ENCODE measurements at places on chromosomes 13 and 19.

- no peak for DNase-seq
Measured at GRCh38 chr13:72390909-72391308, 336.5 kb downstream of the MZT1 start.

DNA sequence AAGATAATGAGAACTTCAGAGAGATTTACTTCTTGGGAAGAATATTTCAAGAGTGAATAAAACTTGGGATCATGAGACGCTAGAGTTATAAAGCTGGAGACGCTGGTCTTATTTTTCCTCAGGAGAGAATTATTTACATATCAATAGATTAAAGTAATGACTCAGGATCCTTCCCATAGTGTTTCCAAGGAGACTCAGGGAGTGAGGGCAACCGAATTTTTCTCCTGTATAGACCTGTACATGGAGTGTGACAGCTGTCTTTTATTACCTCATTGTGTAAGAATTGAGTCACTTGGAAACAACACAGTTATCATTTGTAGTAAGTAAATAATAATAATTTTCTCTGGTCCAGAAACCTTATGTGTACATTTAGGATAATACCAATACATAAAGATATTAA lies 1905.5 kb downstream of the OLFM4 start:
- DNase-seq, result no peak

- no peak for DNase-seq
Measured at GRCh38 chr19:18253716-18254115, 20.5 kb downstream of the IQCN start.

GRCh38 chr13:44763615-44764301 lies 187.6 kb upstream of the TSC22D1 start:
- peak; percentile 13 for DNase-seq

- DNase-seq, result no peak
Measured at GRCh38 chr19:34989298-34989697, 10.8 kb upstream of the GRAMD1A start.

GRCh38 chr19:19540064-19540714 lies 2.1 kb downstream of the CILP2 start:
- no peak for DNase-seq

GRCh38 chr13:103130681-103131210 lies 64.5 kb upstream of the SLC10A2 start:
- DNase-seq, result no peak

DNA sequence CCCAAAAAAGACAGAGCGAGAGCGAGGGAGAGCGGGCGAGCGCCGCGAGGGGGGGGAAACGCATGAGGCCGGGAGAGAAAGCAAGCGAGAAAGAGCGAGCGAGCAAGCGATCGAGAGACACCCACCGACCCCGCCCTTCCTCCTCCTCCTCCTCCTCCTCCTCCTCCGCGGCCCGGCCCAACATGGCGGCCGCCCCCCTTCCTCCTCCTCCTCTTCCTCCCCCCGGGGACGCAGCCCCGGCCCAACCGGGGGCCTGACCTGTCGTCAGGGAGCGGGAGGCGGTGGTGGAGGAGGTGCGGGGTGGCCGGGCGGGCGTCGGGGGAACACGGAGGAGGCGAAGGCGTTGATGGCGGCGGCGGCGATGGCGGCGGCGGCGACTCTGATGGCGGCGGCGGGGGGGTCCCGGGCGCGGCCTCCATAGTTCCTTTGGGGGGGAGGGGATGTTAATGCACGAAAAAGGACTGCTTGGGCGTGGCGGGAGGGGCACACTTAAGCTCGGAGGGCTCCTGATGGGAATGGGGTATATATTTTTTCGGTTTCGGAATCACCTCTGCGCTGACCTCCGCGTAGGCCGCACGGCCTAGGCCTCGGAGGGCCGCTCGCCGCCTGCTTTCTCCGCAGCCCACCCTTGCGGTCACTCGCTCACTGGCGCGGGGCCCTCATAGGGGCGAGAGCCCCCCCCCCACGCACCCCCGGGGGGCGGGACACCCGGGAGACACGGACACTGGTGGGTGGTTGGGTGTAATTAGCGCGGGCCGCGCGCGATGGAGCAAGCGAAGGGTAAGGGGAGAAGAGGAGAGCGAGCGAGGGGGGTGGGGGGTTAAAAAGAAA lies 1.2 kb downstream of the ZC3H4 start:
- DNase-seq, result peak; percentile 76

DNA sequence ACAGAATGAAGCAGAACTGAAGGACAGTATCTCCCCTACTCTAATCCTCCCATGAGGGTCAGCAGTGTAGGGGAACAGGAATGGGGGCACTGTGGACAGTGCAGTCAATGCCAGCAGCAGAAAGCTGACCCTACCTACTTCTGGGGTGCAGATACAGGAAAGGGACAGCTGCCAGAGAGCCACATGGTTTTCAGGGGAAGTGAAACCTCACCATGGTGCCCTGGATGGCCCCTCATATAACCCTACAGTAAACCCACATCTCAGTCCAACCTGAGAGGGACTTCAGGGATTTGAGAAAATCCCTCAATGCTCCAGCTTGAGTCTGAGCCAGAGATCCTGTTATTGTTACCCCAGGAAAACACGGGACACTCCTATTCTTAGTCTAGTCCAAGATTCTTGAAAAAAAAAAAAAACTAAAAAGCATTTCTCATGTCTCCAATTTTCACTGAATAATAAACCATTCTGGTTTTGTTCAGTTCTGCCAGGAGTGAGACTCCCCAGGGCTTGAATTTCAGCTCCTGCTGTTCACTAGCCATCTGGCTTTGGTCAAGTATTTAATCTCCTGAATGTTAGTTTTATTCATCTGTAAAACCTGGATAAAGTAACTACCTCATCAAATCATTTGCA lies 511.6 kb upstream of the ARGLU1 start:
- no peak for DNase-seq

DNA sequence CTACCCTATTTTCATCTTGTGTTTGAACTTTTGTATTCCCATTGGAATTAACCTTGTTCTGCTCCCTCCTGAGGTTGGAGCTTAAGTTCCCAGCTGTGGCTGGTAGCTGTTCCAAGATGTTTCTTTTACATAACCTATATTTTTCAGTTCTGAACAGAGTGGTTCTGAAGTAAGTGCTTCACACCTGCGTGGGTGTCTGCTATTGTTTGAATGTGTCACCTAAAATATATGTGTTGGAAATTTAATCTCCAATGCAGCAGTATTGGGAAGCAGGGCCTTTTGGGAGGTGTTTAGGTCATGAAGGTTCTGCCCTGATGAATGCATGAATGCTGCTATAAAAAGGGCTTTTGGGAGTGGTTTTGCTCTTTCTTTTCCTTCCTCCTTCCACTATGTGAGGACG lies 123.8 kb downstream of the LACC1 start:
- DNase-seq, result no peak

DNA sequence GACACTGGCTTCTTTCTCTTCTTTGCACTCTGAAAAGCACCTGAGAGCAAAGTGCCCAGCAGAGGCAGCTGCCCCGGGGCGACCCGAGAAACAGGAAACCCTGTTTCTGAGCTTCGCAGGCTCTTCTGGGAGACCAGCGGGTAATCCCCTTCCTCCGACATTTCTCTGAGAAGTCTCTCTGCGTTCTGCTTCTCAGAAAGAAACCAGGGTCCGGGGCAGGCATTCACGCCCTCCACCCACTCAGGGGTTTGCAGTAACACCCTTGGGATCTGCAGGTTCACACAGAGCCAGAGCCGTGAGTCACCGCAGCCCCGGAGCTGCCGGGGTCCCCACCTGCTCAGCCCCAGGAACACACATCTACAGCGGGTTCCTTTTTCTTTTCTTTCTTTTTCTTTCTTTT lies 86.0 kb downstream of the GADD45B start:
- no peak for DNase-seq

DNA sequence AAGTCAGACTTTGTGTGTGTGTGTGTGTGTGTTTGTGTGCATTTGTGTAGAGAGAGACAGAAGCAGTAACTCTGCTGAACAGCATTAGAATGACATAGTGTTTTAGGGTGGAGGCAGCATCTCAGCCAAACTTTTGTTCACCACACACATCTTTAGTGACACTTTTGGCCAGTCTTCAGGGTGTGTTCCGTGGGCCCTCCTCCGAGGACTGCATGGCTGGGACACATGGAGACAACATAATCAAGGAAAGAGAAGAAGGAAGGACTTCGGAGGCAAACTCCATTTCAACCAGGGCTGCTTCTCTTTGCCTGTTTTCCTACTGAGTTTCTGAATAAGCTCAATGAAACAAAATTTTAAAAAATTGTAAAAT lies 205.1 kb downstream of the LHFPL6 start:
- DNase-seq, result no peak

GRCh38 chr19:10891405-10892086 lies 20.2 kb downstream of the CARM1 start:
- no peak for DNase-seq

- DNase-seq, result no peak
Measured at GRCh38 chr13:62207388-62207787, 791.7 kb upstream of the PCDH20 start.

DNA sequence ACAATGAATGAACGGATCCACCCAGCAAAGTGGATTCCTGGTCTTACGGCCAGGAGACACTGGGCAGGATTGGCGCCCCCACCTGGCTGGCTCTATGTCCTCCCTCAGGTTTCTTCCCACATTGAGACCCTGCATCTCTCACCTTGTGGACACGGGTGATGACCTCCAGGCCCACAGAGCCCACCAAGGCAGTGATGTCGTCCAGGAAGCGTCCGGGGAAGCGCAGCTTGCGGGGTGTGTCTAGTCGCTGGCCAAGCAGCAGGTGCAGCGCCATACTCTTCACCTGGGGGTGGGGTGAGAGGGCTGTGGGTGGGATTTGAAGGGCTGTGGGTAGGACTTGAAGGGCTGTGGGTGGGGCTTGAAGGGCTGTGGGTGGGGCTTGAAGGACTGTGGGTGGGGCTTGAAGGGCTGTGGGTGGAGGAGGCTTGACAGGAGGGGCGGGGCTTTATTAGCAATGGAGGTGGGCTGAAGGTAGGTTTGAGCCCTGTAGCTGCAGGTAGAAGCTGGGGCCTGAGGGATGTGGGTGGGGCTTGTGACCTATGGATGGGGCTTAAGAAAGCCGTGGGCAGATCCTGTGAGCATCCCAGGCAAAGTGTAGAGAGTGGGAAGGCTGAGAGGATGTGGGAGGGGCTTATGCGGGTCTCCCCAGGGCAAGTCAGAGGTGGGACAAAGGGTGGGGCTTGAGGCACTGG lies 12.1 kb upstream of the ANGPTL8 start:
- DNase-seq, result no peak

DNA sequence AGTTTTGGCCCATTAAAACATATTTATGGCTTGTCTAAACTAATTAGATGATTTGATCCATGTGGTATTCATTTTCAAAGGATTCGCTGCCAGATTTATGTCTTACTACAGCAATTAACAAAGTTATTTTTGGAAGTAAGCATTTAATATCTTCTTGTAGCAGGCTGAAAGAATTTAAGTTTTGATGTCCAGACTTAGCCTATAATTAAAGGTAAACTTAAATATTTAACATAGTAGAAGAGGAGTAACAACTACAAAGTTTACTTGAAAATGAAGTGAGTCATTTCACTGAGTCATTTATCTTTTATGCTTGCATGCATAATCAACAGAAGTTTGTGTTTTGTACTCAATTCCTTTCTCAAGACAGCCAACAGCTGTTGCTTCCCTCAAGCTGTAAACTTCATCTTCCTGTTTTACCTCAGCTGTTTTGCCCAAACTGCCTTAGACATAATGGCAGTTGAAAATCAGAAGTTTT lies 58.1 kb downstream of the EDNRB start:
- no peak for DNase-seq

GRCh38 chr19:57709616-57710015 lies 612 bp upstream of the ZNF154 start:
- no peak for DNase-seq

DNA sequence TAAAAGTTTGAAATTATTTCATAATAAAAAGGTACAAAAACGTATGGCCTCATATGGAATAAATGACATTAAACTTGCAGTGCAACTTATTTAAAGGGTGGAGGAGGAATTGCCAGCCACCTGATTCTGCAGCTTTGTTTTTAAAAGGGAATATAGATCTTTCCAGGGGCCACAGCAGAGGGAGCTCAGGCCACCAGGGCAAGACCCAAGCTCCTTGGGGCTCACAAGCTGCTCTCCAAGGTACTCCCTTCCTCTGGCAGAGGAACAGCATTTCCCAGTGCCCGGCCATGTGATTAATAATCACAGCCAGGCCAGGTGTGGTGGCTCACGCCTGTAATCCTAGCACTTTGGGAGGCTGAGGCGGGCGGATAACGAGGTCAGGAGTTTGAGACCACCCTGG lies 6.2 kb downstream of the ACOD1 start:
- no peak for DNase-seq

Data from hippocampal formation (tissue), 2 donors.